ENCODE measurements at places on chromosomes 4 and X. TPM values are rescaled to one million over a fixed set of nuclear protein-coding genes. Genes with fewer than 3 reads are reported as not detected.
A peak's percentile ranks its signal among the peaks of the same experiment; 100 is the strongest.

MUC7 gene
- not detected for total RNA-seq

LDB2 gene
- total RNA-seq = 363 TPM

TREX2 gene
- total RNA-seq = 4.4 TPM

FAM47E gene
- not detected for total RNA-seq

LONRF3 gene
- 15.7 TPM for total RNA-seq

TCEANC gene
- total RNA-seq = 3.2 TPM

TMEM150C gene
- 3.3 TPM for total RNA-seq

GNRHR gene
- not detected for total RNA-seq

MAGEA2 gene
- not detected for total RNA-seq

SSR4 gene
- 178 TPM for total RNA-seq

RGN gene
- 0.65 TPM for total RNA-seq

ARHGAP24 gene
- 30.7 TPM for total RNA-seq

USP38 gene
- total RNA-seq = 22.4 TPM

SAGE1 gene
- total RNA-seq = not detected

DNA sequence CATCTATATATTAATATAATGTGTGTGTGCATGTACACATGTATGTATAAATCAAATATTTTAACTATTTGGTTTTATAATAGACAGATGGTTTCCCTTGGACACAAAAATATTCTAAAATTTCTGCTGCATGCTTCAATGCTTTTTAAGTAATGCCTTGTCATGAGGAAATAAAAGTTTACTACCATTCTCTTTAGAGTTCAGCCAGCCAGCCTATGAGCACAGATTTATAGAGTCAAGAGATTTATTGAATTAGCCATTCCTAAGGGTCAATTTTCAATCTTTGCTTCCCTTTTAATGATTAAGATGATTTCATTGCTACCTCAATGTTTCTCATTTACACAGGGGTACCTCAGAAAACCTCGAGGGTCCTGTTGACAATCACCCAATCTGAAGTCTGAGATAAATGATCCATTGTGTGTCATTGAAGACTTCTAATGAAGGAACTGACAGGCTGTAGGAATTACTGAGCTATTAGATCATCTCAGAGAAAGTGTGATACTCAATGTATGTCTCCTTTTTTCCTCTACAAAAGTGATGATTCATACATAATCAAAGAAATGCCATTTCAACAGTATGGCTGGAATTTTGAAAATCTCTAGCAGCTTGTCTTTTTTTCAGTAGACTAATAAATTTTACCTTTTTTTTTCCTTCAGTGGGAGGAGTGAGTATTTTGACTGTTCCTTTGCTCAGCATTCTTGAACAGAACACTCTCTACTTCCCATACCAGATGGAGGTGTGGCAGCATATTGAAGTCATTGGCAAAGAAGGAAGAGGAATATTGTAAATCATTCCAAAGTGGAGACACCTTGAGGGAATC, 222.6 kb upstream of the PCDH18 start:
- no peak for DNase-seq

- peak; percentile 87 for DNase-seq
These were observed 496 bp upstream of the GAB1 start for GRCh38 chr4:143335979-143336780.

DNA sequence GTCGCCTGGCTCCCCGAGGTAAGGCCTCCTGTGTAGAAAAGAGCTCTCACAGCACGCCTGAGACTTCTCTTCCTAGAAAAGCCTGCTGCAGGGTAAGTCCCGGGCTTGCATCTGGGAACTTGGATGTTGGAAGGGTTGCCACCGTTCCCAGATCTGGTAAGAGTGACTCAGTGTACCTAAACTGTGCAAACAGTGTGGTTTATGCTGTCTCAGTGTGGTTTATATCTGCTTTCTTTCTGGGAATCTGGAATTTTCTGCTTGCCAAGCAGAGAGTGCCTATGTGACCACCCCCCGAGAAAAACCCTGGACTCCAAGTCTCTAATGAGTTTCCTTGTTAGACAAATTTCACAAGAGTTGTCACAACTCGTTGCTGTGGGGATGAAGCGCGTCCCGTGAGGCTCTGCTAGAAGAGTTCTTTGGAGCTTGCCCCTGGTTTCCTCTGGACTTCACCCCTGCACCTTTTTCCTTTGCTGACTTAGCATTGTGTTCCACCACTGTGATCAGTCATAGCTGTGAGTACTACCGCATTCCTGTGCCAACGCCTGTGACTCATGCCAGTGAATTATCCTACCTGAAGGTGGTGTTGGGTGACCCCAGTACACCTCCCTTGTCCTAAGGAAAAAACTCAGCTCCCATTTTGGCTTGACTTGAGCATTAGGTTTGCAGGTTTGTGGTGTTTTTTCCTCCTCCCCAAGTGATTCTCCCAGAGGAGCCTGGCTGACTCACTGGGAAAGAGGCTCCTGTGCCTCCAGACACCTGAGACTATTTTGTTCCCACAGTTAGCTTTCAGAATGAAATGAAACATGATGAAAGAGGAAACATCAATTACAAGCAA, 14.5 kb downstream of the SLC2A9 start:
- DNase-seq = peak; percentile 41

DNA sequence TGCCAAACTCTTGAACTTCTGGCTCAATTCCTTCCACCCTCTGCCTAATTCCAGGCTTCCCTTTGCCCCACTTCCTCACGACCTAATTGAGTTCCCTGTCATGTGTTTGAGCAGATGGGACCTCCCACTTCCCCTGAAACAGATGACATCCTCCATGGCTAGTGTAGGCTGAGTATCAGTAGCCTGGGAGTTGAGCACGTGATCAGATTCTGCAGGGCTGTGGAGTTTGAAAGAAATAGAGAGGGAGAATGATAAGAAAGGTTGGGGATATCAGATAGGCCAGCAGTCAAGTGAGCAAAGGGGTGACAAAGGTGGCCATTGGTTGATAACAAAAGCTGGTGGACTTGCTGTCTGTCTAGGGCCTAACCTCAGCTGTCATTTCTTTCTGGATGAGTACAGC, 18.8 kb upstream of the NWD2 start:
- DNase-seq = no peak

DNA sequence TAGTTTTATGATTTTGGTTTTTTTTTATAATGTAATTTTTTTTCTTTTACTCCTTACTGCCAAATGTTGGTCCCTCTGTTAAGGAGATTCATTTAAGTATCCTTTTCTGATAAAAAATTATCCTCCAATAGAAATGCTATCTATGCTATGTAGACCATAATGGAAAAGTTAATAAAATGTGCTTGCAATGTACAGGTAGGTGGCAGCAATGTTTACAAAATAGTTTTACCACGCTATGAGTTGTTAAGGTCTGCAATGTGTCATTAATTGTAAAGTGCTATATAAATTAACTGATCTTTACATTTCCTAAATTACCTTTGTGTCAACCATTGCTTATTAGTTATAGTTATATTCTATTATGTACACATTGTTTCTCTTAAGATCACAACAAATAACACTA, 3.8 kb upstream of the CENPC start:
- DNase-seq = peak; percentile 52

DNA sequence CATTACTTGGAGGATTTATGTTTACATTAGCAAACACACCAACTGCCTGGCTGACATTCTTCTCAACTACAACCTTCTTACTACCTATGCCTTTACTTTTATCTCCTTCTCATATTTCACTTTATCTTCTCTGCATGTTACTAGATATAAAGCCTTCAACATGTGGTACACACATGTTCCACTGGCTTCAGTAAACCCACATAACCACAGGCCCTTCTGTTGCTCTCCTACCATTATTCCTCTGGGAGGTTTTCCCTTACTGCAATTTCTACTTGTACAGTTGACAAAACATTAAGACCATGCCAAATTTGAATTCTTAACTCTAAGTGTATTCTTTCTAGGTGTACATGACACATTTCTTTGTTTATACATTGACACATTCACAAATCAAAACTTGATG, 133.1 kb downstream of the ARAP2 start:
- DNase-seq = no peak

DNA sequence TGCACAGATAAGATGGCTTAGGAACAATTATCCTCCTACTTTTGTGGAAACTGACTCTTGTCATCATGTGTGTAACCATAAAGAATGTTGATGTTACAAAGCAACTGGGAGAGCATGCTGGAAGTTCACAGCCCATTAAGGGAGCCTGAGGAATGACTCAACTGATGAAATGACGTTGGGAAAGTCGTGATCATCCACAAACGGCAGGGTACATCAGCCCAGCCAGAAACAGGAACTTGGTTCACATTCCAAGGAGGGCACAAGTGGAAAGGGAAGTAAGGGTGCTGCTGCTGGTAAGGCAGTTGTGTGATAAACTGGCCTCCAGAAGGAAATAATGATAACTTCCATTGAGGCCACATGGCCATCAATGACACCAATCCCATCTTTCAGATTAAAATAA, 6.7 kb downstream of the TEC start:
- DNase-seq = no peak

DNA sequence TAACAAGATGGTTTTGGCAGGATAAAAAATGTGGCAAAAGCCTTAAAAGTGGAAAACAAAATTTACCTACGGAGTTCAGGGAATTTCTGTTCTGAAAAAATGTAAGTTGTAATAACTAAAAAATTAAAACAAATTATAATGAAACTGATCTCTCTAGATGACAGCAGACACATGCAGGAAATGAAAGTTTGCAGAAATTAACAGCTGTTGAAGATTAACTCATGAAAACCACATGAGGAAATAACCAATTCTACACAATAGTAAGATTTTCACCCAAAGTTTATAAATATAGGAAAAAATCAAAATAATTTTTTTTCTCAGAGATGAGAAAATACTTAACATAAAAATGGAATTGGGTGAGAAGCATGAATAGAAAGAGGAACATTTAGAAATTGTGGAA, 47.5 kb upstream of the UGT2B15 start:
- no peak for DNase-seq

DNA sequence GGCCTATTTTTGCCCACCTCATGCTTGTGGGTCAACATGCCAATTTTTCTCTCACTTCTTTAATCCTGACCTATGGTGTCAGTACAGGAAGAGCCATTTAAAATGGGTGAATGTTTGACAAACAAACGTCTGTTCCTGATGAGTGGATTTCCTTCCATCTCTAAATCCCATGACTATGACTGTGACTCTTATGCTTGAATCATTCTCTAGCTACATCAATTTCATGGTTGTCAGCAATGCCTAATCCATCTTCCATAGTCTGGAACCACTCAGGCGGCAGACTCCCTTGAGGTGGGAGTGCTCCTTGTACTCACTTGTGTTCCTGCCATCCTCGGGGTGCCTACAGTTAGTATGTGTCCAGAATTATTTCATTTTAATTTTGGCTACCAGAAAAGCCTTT, 194.9 kb upstream of the RPS6KA3 start:
- peak; percentile 84 for DNase-seq

GRCh38 chr4:182604953-182605352, 312.2 kb downstream of the DCTD start:
- peak; percentile 81 for DNase-seq

DNA sequence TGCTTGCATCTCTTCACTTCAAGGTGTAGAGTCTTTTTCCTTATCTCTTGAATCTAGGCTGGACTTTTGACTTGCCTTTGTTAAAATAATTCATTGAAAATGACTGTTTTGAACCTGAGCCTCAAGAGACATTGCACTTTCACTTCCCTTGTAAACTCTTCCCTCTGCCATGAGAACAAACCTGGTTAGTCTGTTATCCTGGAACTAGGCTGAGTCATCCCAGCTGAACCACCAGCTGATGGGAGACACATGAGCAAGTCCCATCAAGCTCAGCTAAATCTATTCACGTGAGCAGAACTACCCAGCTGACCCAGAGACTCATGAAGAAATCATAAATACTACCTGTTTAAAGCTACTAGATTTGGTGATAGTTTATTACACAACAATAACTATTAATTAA, 202.3 kb upstream of the CENPE start:
- DNase-seq = no peak

- no peak for DNase-seq
These were observed 17.6 kb downstream of the ARMCX2 start for GRCh38 chrX:101642093-101642492.

- no peak for DNase-seq
These were observed 103.3 kb downstream of the TMEM144 start for GRCh38 chr4:158313566-158313965.

- no peak for DNase-seq
These were observed 222.4 kb downstream of the FMR1NB start for GRCh38 chrX:148203531-148203930.

- no peak for DNase-seq
These were observed 88.1 kb downstream of the COL4A5 start for GRCh38 chrX:108527724-108528123.

- no peak for DNase-seq
These were observed 148.7 kb downstream of the REPS2 start for GRCh38 chrX:17095161-17095560.

GRCh38 chr4:139015948-139016471, 429 bp downstream of the NOCT start:
- DNase-seq = peak; percentile 48

GRCh38 chrX:7074148-7074907, 73.2 kb upstream of the STS start:
- DNase-seq = no peak

- DNase-seq = no peak
These were observed 359.2 kb downstream of the IDS start for GRCh38 chrX:149145845-149146285.

GRCh38 chr4:17068891-17069290, 170.4 kb upstream of the LDB2 start:
- no peak for DNase-seq

- no peak for DNase-seq
These were observed 55.9 kb downstream of the STARD8 start for GRCh38 chrX:68703369-68703768.

DNA sequence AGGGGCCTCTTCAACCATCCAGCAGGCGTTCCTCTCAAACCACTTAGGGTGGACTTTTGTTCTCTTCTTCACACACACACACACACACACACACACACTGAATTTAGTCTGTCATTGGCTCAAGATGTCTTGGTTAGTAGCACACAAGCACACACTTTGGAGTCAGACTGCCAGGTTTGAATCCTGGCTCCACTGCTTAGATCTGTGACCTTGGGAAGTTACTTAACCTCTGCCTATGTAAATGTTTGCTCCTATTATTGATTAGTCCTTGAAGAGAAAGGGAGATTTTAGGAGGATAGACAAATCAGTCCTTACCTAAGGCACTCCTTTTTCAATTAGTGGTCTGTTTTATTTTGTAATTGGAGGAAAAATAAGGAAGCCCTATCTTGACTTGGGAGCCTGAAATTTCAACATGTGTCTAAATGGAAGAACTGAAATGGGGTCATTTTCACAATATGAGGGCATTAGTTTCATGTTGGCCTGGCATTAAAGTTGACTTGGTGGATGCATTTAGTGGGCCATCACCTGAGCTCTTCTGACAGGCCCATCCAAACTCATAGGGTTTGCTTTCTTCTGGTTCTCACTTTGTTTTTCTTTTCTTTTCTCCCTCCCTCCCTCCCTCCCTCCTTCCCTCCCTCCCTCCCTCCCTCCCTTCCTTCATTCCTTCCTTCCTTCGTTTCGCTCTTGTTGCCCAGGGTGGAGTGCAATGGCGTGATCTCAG, 13.3 kb upstream of the TMEM131L start:
- DNase-seq = no peak

- DNase-seq = peak; percentile 41
These were observed 298.5 kb upstream of the BMP3 start for GRCh38 chr4:80732010-80732409.
